NCI-H1105 (cell line): ENCODE measurements at places on chromosomes 7 and 10.

DNA sequence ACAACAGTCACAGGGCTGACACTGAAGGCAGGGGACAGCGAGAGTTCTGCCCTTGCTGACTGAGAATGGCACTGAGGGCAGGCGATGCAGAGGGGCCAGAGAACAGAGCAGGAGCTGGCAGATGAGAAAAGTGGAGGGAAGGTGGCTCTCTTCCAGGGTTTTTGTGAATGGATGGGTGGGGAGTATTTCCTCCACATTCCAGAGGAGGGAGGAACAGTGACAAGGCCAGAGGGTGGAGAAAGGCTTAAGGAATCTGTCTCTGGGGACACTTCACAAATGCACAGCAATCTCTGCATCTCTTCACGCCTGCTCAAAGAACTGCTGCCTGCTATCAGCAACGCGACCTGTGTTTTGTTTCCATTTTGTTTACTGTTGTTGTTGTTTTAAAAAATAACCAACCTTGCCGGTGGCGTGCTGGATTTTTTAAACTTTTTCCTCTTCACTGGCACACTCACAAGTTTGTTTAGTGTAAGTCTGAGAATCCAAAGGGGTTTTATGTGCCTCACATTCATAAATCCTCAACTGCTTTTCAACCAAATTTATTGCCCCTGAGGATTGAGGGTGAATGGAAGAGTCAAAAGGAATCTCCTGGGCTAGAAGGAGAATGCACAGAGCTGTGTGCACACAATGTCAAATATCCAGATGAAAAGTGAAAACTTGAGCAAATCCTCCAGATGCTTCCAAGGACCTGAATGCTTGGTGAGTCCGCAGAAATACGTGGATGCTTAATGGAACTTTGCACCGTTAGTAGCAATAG, 129.3 kb downstream of the GLI3 start:
- DNase-seq = no peak

DNA sequence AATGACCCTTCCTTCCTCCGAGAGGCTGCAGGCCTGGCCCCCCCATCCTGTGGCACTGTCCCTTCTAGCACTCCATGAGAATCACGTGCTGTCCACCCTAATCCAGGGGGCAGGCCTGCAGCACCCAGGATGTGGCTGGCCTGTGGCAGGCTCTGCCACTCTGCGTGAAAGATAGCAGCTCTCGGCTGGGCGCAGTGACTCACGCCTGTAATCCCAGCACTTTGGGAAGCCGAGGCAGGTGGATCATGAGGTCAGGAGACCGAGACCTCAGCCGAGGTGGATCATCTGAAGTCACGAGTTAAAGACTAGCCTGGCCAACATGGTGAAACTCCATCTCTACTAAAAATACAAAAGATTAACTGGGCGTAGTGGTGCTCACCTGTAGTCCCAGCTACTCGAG, 18.9 kb upstream of the LFNG start:
- DNase-seq = no peak

DNA sequence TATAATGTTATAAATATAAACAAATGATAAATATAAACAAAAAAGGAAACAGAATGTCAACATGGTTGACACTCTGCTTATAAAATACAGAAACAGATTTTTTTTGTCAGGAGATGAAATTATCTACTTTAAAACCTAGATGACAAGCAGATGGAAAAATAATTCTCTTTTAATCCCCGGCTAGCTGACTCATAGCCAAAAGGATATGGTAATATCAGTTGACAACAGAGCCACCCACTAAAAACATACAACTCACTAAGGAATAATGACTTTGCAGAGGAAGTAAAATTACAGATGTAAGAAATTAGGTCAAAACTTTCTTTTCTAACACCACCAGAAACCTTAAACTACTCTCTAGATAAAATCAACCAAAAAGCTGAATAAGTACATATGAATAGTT, 131.1 kb upstream of the ABCB5 start:
- DNase-seq = no peak

- no peak for DNase-seq
Observed at GRCh38 chr10:91575044-91575610, 57.7 kb downstream of the PPP1R3C start.

- DNase-seq = no peak
Observed at GRCh38 chr10:84530724-84531325, 202.4 kb downstream of the CCSER2 start.
